ENCODE measurements at places on chromosomes 2 and 18.

- no peak for DNase-seq
These were observed 4.3 kb downstream of the PMAIP1 start for GRCh38 chr18:59904011-59904601.

GRCh38 chr2:235567842-235568241 lies 74.0 kb downstream of the AGAP1 start:
- DNase-seq, result no peak

- no peak for DNase-seq
These were observed 19.6 kb upstream of the CREB1 start for GRCh38 chr2:207510148-207510547.

- DNase-seq, result no peak
These were observed 6.5 kb downstream of the SULT6B1 start for GRCh38 chr2:37181726-37182684.

All from GM12892 (cell line).